ENCODE measurements at places on chromosomes 5 and 9.

GRCh38 chr5:7464182-7464581 lies 68.2 kb downstream of the ADCY2 start:
- no peak for DNase-seq

DNA sequence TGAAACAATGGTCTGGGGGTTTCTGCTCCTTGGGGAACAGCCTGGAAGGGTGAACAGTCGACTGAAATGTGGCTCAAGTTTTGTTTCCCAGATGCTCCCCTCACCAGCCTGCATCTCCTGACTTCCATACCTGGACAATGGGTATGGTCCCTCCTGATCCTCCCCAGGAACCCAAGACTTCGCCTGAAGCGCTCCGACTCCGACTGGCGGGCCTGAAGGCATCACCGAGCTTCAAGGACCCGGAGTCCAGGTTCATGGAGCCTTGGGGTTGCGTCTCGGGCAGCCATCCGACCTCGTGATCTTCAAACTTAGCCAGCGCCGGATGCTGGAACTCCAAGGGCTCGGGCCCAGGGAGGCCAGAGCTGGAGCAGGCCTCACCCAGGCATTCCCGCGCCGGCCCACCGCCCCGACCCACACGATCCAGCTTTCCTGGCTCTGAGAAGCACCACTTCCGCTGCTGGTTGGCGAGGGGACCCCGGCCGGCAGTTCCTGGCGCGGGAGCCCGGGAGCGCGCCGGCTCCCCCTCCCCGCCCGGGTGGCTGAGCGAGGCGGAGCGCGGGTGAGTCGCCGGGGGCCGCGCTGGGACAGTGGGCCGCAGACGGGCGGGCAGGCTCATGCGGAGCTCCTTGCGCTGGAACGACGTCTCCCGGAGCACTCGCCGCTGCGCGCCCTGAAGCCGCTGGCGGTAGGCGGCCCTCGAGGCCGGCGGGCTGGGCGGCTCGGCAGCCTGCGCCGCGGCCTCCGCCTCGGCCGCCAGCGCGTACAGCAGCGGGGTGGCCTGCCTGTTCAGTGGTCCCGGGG lies 5.2 kb downstream of the SHROOM1 start:
- no peak for DNase-seq

- DNase-seq, result no peak
Measured at GRCh38 chr5:172646716-172647285, 5.7 kb downstream of the NEURL1B start.

DNA sequence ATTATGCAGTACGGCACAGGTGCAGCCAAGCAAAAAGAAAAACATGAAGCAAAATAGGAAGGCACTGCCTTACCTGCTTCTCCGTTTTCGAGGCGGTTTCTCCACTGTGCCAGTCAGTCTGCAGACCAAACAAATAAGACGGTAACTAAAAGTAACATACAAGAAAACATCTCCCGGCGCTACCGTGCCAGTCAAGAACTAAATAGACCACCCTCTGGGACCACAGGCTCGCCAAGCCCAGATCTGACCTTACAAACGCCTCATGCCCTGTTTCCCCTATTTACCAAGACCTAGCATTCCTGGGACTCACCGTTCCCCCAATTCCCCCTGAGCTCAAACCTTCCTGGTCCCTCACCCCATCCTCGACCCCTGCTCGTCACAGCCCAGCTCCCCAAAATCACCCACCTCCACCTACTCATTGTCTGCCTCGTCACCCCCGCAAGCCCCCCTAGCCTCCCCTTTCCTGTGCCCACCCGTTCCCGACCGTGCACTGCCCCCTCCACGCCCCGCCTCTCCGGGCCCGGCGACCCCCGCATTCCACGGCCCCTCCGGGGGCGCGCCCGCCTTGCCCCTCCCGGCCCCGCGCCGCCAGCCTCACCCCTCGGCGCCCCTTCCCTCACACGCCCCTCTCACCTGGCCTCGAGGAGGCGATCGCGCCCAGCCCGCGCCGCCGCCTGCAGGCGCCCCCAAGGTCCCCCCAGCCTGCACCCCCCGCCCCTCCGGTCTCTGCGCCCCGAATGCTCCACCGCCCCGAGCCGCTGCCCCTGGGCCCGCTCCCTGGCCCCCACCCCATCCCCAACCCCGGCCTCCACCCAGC lies 560 bp downstream of the SCAI start:
- no peak for DNase-seq

GRCh38 chr9:7153566-7153965 lies 395.8 kb downstream of the KDM4C start:
- DNase-seq, result no peak

DNA sequence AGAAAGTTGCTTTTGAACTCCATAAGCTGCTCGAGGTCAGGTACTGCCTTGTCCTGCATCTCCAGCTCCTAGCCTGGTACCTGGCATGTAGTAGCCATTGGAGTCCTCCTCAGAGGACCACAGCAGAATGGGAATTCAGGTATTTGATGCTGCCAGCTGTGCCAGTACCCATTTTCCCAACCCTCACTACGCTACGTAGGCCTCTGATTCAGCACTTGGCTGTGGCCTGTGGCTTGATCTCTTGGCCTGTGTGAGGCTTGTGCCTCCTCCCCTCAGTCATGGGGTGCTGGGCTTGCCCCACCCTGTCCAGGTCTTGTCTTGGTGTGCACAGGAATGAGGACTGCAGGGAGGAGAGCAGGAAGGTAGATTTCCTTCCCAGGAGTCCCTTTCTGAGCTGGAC lies 11.8 kb downstream of the OTULIN start:
- DNase-seq, result peak; percentile 68

- no peak for DNase-seq
Measured at GRCh38 chr5:153222936-153223335, 267.5 kb upstream of the GRIA1 start.

DNA sequence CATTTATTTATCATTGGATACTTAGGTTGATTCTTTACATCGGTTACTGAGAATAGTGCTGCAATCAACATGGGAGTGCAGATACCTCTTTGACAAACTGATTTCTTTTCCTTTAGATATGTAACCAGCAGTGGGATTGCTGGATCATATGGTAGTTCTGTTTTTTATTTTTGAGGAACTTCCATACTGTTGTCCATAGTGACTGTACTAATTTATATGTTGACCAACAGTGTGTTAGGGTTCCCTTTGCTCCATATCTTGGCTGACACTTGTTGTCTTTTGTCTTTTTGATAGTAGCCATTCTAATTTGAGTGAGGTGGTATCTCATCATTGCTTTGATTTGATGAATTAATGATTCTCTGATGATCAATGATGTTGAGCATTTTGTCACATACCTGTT lies 137.3 kb upstream of the PITX1 start:
- no peak for DNase-seq

DNA sequence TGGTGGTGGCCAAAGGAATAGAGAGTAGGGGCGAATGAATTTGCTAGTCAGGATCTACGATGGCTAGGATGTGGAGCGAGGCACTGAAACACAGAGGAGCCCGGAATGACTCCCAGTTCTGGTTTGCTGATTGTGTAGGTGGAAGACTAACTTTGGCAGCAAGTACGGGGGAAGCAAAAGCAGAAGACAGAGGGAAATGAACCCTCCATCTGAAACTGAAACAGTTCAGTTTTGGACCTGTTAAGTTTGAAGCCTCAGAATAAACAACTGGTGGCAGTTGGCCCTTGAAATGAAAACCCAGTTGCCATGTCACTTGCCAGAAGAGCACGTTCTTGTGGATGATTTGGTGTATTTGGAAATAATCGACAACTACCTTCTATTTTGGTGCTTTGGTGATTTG lies 15.4 kb upstream of the SMIM15 start:
- DNase-seq, result no peak

DNA sequence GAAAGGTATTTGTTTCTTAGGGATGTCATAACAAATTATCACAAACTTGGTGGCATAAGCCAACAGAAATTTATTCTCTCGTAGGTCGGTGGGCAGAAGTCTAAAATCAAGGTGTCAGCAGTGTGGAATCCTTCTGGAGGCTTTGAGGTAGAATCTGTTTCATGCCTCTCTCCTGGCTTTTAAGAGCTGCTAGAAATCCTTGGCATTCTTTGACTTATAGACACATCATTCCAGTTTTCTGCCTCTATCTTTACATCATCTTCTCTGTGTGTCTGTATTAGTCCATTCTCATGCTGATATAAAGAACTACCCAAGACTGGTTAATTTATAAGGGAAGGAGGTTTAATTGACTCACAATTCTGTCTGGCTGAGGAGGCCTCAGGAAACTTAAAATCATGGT lies 488.1 kb upstream of the PAPPA start:
- no peak for DNase-seq

- no peak for DNase-seq
Measured at GRCh38 chr9:73280113-73280512, 128.4 kb downstream of the ANXA1 start.

GRCh38 chr5:132559383-132560060 lies 2.7 kb downstream of the RAD50 start:
- no peak for DNase-seq

DNA sequence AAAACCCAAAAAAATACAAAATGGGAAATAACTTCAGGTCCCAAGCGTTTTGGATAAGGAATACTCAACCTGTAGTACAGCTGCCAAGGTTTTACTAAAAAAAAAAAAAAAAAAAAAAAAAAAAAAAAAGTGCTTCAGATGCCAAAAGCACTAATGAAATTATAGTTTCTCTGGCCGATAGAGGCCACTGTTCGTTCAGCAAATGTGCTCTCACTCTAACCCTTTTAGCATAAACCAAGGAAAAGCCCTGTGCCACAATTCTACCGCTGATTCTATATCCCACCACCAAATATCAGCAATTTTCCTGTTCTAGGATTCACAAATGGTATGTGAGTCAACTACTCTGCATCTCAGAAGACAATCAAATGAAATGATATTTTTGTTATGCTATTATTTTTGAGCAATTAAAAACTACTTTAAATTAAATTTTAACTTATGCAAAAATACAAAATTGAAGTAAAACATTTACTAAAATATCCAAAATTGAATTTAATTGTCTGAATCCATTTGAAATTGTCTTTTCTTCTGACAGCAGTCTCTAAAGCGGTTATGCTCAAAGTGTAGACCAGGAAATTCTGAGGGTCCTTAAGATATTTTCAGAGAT lies 79.8 kb downstream of the RICTOR start:
- peak; percentile 46 for DNase-seq

- no peak for DNase-seq
Measured at GRCh38 chr9:131629825-131630204, 84.5 kb downstream of the PRRT1B start.

DNA sequence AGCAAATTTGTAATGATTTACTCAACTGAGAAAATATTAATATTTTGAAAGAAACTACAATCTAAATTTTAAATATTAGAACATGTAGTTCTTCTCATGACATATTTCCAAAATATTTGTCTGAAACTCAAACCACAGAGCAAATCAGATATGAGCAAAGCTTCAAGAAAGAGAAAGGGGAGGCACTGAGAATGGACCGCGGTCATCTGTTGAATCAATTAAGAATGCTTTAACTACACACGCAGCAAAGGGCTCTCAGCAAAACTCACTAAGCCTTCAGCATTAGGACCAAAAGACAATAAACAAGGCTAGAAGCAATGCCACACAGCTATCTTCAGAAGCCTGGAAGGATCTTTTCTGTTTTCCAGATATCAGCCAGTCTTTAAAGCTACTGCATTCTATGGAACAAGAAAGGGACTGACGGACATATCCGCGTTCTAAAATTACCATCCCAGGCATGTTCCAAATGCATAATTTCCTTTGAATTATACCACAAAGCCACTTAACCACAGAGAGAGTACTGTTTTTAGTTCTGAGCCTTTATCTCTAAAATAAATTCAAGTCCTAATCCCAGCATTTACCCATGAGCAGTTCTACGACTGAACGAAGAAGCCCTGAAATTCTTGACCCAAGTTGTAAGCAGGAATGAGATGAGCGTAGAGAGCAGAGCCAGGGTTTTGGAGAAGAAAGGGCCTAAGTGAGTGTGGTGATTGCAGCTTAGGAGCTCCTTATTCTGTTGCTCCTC lies 513.5 kb downstream of the AGTPBP1 start:
- DNase-seq, result no peak

GRCh38 chr9:69155341-69156030 lies 18.6 kb upstream of the TJP2 start:
- DNase-seq, result peak; percentile 24

GRCh38 chr9:279674-280073 lies 65.0 kb downstream of the DOCK8 start:
- no peak for DNase-seq

DNA sequence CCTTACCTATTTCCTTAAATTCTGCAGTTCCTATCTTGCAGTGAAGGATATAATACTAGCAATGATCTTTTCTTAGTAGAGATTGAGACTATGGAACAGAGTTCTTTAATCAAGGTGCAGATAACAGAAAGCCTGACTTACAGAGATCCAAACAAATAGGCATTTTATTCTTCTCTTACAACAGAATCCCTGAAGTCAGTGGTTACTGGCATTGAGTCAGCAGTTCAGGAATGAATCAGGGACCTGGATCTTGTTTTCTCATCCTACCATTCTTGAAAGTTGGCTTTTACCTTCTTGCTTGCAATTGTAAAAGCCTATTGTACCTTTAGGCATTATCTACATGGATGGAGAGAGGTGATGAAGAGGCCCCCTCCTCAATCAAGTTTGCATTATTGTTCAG lies 47.5 kb upstream of the TLE4 start:
- DNase-seq, result peak; percentile 35

DNA sequence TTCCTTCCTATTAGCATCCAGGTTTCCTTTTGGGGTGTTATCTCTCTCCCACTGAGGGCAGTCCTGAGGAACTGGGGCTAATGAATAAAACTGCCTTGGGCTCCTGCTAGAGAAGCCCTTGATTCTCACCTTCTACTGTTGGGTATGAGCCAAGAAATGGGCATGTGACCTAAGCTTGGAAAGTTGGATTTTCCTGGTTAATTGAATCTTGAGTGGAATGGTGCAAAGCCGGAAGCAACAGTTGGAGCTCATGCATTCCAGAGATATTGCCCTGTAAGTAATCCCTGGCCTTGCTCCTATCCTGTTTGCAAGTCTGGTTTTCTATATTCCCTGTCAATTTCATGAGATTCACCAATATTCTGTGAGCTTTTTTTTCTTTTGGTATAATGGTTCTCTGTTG lies 158.5 kb upstream of the ELL2 start:
- no peak for DNase-seq

DNA sequence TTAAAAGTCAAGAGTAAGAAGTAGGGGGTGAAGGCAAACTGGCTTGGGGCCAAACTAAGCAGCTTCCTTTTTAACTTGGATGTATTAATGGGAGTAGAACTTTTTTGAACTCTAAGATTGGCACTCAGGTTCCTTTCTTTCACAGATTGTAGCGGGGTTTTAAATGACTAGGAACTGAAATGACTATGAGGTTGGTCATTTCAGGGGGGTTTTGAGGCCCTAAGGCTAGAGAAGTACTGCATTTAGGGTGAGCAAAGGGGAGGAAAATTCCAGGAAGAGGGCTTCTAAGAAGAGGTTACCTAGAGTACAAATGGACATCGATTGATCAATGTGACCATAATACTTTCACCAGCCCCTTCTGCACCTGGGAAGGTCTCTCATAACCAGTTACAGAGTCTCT lies 381.8 kb downstream of the MLLT3 start:
- no peak for DNase-seq

- DNase-seq, result no peak
Measured at GRCh38 chr9:89453452-89453851, 44.5 kb downstream of the SEMA4D start.
